Kidney (tissue), 22 donors: ENCODE measurements at places on chromosomes 3 and 15. TPM values are rescaled to one million over a fixed set of nuclear protein-coding genes. Genes with fewer than 3 reads are reported as not detected.

- DNase-seq, result no peak
Observed at GRCh38 chr3:50100956-50101845, 12.5 kb downstream of the RBM5 start.

DNA sequence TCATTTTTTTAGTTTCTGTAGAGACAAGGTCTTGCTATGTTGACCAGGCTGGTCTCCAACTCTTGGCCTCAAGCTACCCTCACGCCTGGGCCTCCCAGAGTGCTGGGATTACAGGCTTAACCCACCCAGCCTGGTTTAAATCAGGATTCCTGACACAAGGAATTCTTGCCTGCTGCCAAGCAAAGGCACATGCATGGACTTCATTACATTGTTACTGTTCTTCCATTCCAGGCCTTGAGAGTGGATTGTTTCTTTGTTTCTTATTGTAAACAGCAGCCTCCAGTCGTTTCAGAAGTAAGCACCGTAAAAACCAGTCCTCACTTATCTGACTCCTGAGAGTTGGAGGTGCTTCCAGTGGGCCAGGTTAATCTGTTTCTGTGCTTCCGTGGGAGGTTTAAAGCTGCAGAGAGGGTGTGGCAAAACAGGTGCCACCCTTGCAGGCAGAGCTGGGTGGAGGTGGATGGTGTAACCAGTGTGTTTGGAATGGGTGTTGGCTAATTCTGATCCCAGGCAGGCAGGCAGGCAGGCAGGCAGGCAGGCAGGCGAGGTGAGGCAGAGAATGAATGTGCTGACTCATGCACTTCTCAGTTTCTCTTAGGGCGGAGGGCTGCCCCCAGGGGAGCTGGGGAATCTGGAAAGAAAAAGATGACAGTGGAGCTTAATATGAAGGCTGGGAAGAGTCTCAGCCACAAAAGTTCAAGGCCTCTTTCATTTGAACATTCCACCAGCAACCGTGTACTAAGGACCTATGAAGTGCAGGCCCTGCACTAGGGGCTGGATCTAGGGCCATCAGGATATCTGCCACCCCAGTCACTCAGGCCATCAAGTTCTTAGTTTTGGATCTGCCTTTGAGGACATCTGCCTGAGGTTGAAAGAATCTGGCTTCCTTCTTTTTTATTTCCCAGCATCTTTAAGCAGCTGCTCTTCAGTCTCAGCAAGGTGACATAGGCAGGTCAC is 37.0 kb upstream of the CDCP1 start:
- peak; percentile 19 for DNase-seq

GRCh38 chr3:127613406-127613805 is 15.2 kb downstream of the MCM2 start:
- DNase-seq, result no peak

- DNase-seq, result no peak
Observed at GRCh38 chr15:97525809-97526208, 434.7 kb upstream of the ARRDC4 start.

GRCh38 chr3:127827808-127828207 is 5.5 kb upstream of the MGLL start:
- no peak for DNase-seq

DNA sequence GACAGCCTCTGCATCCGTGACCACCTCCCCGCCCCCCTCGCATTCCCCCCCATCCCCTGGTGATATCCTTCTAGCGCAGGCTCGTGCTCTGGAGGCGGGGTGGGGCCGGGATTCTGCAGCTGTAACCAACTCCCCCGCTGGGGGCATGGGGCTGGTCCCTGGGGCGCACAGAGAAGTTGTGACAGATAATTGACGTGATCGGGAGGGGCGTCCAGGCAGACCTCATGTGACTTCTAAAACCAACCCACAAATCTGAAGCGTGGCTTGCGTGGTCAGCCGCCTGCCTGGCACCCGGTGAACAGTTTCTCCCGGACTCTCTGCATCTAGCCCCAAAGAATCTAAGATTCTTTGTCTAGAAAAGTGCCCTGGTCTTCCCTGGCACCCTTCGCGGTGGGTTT is 100.6 kb upstream of the IGF1R start:
- DNase-seq, result peak; percentile 73

GRCh38 chr3:46521096-46521495 is 23.3 kb downstream of the RTP3 start:
- DNase-seq, result no peak

GRCh38 chr3:138381950-138382715 is 33.8 kb downstream of the MRAS start:
- DNase-seq, result peak; percentile 28

DNA sequence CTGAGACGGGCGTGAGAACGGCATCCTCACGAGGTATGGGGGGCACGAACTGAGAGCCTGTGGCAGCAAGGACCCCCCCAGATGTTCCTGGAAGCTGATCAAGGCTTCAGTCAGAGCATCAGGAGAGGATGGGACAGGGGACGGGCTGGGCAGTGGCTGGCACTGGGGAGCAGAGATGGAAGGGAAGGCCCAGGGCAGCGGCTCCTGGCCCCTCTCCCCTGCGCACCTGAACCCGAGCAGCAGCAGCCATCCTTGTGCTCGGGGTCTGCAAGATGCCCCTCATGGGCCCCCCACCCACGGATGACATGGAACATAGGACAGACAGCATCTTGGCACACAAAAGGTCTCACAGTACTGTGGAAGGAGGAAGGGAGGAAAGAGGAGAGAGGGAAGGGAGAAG is 51.3 kb downstream of the DHX30 start:
- no peak for DNase-seq

Gene STRIT1
- not detected for total RNA-seq

Gene SERINC4
- 0.13 TPM for total RNA-seq

Gene GOLGA8Q
- 1.6 TPM for total RNA-seq
